ENCODE measurements at places on chromosomes 5 and 9.
A peak's percentile ranks its signal among the peaks of the same experiment; 100 is the strongest.

GRCh38 chr9:124256517-124257069 is 1.2 kb upstream of the NEK6 start:
- DNase-seq, result no peak

GRCh38 chr9:135255033-135255840 is 167.8 kb downstream of the OLFM1 start:
- no peak for DNase-seq

DNA sequence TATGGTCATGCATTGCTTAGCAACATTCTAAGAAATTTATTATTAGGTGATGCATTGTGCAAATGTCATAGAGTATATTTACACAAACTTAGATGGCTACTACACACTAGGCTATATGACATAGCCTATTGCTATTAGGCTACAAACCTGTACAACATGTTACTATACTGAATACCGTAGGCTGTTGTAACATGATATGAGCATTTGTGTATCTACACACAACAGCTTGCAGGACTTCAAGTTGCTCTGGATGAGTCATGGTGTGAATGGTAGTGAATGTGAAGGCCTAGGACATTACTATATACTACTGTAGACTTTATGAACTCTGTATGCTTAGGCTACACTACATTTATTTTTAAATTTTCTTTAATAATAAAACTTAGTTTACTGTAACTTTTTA is 107.2 kb upstream of the MAMDC2 start:
- DNase-seq, result no peak

- no peak for DNase-seq
These were observed 17.3 kb upstream of the DAP start for GRCh38 chr5:10778179-10778910.

GRCh38 chr9:106947106-106947900 is 84.3 kb downstream of the ZNF462 start:
- DNase-seq, result no peak

GRCh38 chr5:112628214-112628980 is 109.3 kb upstream of the APC start:
- no peak for DNase-seq

DNA sequence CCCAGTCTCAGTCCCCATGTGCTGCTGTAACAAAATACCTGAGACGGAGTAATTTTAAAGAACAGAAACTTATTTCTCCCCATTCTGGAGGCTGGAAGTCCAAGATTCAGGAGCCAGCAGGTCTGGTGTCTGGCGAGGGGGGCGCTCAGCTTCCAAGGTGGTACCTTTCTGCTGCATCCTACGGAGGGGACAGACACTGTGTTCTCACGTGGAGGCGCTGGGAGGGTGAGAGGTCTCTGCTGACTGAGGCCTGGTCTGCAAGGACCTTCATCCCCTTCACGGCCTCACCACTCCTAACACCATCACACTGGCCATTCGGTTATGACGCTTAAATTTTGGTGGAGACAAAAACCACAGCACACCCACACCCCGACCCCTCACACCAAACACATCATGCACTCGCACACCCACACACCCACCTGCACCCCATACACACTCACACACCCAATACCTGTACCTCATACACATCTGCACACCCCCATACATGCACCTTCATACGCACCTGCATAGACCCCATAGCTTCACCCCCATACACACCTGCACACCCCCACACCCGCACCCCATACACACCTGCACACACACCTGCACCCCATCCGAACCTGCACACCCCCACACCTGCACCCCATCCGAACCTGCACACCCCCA is 9.8 kb upstream of the ZDHHC11 start:
- DNase-seq, result no peak

- DNase-seq, result no peak
These were observed 2.6 kb downstream of the CTNNAL1 start for GRCh38 chr9:109010746-109011145.

DNA sequence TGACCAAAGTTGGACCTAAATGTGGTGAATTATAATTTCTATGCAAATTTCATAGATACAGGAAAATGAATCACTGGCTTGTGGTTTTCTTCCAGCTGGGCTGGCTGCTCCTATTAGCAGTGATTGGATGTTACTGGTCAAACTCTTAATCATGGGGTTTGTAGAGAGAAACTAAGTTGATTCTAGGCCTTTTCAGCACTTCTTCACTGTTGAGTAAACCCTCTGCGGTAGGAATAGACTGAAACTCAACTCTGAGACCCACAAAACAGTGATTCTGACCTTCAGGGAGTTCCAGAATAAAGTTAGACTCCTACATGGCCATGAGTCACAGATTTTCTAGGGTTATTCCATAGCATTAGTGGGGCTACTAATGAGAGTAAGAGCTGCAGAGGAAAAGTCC is 47.9 kb upstream of the FKTN start:
- no peak for DNase-seq

GRCh38 chr5:108278285-108279240 is 103.3 kb downstream of the FBXL17 start:
- no peak for DNase-seq

GRCh38 chr9:136370687-136371532 is 2.6 kb downstream of the CARD9 start:
- DNase-seq, result no peak

DNA sequence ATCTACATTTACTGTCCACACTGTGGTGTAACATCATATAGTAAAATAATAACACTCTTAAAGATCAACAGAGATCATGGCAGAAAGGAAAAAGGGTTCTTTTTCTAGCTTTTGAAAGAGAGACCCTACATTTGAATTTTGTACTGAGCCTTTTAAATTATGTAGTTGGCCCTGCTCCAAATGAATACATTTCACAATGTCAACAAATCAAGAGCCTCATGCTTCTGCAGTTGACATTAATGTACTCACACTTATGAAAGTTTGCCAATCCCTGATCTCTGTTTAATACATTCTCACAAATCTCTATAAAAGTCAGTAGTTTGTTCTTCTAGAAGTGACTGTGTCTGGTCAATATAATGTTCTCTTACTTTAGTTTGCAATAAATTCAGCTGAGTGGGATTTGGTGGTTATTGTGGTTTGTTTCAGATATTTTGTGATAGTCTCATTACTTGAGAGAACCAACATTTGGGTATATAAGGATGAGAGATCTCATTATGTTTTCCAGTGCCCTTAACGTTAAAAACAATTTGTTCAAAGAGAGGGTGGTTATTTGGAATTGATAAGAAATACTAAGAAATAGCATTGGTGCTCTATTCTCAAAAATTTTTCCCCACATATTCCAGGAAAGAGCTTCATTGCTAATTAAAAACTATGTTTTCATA is 277.8 kb upstream of the FTMT start:
- DNase-seq, result no peak

- DNase-seq, result no peak
These were observed 70.7 kb downstream of the MSX2 start for GRCh38 chr5:174794931-174795672.

DNA sequence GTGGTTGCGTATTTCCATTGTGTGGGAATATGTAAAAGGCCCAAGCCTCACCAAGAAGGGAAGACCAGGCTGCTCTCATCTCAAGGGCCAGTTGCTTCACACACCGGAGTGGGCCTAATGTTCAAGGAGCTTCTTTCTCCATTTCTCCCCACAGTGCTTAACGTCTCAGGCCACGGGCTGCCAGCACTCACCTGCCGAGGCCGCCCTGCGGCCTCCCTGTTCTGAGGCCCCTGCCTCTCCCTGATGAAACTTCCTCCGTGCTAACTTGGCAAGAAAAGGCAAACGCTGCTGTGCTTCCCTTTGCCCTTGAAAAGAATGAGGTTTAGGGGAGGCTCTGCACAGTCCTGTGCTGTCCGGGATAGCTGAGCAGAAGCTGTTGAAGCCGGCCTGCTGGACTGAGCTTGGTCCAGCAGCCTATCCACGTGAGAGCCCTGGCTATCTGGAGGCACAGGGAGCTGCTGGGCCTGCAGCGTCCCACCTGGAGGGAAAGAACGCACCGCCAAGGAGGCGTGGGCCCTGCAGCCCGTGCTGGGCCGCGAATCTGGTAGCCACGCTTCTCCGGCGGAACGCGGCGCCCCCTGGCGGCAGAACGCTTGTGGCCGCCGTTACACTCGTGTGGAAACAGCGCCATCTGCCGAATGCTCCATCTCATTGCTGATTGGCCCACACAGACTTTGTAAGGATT is 73.5 kb upstream of the PRSS3 start:
- peak; percentile 83 for DNase-seq

DNA sequence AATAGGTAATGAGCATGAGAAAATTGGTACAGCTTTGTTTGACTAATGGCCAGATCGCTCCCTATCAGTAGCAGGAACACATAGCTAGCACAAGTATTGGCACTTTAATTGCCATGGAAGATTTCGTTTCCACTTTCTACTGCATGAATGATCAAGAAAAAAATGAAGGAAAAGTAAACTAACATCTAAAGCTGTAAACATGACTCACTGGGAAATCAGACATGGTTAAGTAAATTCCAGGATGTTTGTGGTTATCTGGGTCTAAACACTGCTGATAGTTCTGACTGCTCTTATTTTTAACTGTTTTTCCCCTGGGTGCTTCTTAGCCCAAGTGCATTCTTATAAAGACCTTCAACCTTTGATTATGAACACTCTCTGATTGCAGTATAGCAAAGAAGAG is 388.9 kb downstream of the NR2F1-AS1 start:
- DNase-seq, result no peak

- DNase-seq, result no peak
These were observed 273.7 kb downstream of the CETN3 start for GRCh38 chr5:90135779-90136378.

GRCh38 chr5:135178476-135179155 is 144.6 kb upstream of the PITX1 start:
- no peak for DNase-seq

- DNase-seq, result no peak
These were observed 58.2 kb upstream of the PRR16 start for GRCh38 chr5:120405923-120406322.

DNA sequence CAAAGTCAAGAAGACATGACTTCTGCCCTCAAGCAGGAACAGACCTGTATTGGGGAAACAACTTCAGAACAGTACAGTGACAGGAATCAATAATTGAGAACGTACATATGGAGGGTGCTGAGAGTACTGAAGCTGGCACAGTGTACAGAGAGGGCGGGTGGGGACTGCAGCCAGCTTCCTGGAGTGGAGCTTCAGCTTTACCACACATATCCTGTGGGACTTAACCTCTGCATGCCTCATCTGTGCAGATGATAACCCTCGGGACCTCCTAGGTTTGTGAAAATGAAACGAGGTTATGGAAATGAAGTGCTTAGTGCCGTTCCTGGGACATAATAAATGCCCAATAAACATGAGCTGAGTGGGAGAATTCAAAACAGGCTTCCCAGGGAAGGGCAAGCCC is 22.1 kb upstream of the RARS1 start:
- no peak for DNase-seq

DNA sequence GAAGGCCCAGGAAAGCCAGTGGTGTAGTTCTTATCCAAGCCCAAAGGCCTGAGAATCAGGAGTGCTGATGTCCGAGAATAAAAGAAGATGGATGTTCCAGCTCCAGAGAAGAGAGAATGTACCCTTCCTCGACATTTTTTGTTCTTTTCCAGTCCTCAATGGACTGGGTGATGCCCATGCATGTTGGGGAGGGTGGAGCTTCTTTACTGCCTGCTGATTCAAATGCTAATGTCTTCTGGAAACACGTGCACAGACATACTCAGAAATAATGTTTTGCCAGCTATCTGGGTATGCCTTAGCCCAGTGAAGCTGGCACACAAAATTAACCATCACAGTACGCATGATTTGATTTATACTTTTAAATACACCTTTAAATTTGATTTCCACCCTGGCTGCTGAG is 61.5 kb upstream of the FOXE1 start:
- no peak for DNase-seq

DNA sequence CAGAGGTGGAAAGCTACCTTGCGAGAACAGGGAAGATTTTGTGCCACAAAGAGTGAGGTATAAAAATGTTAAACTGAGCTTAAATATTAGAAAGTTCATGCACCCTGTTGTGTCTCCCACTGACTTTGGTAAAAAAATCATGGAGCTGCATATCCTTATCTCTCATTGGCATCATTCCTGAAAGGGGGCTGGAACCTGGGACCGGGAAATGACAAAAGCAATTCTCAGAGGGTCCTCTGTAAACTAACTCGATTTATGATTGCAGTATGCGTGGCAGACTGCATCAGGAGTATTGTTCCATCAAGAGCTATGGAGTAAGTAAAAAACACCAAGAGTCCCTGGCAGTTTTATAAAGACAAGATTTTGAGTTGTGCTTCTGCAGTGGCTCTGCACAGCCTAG is 148.8 kb downstream of the DCP2 start:
- DNase-seq, result no peak

- DNase-seq, result no peak
These were observed 101.2 kb upstream of the GDNF start for GRCh38 chr5:37940931-37941623.

GRCh38 chr5:96008987-96009647 is 47.5 kb upstream of the ELL2 start:
- no peak for DNase-seq

GRCh38 chr9:127333221-127334064 is 63.5 kb upstream of the SLC2A8 start:
- no peak for DNase-seq

DNA sequence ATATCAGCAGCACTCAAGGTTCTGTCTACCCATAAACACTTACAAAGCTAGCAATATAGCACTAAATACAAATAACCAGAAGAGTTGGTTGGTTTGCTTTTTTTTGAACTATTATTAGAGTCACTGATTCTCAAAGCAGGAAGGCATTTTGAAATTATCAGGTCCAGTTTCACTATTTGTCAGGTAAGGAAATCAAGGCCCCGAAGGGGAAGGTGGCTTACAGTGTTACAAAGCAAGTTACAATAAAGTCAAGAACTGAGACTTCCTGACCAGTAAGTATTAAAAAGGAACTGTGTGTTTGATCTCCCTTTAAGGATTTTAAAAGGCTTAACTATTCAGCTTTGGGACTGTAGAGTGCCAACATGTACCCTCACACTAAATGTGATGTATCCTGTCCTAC is 10.8 kb downstream of the C5orf15 start:
- no peak for DNase-seq

DNA sequence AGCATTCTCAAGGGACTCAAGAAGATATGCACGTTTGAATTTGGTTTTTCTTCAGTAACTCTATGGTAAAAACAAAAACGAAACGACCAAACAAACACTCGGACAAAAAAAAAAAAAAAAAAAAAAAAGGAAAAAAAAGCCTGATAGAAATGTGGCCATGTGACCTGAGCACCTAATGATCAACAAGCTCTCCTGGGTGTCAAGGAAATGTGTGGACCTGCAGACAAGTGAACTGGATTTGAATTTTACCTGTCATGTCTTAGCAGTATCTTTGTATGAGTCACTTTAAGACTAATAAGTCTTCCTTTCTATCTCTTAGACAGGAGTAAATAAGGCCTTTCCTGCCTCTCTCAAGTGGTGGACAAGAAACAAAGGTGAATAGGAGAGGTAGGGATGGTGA is 190.6 kb upstream of the GRIA1 start:
- no peak for DNase-seq

GRCh38 chr5:137752905-137753690 is 1.1 kb downstream of the HNRNPA0 start:
- DNase-seq, result peak; percentile 18

DNA sequence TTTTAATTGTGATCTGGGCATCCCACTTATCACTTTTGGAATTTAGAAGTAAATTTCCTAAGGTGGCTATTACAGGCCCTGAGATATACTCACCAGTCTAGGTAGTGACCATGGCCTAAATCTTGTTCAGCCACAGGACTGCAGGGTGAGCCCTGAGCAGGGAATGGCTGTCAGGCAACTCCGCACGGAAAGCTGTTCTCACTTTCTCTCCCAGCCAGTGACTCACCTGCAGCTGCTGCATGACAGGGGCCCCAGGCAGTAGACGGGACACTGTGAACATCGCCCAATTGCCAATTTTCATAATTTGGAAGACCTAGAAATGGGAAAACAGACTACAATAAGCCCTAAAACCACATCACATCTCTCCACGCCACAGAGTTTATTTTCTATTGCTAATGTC is 69.6 kb upstream of the TAF1L start:
- DNase-seq, result no peak

All from activated naive CD4-positive, alpha-beta T cell (primary cell).